ENCODE measurements at places on chromosomes 6 and 20.

- DNase-seq = no peak
Measured at GRCh38 chr6:104324301-104324700, 535.4 kb downstream of the HACE1 start.

DNA sequence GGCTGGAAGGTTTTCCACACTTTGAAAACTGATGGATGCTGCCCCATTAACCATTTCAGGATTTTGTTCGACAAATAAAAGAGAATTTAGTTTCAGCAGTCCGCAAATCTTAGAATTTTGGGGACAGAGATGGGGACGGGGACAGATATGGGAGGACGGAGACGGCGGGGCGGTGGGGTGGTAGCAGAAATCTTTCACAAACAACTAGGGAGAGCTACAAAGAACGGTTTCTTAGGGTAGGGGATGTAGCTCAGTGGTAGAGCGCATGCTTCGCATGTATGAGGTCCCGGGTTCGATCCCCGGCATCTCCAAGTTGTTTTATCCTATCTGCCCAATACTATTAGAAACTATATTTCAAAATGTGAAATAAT is 15.1 kb downstream of the HMGN4 start:
- DNase-seq = peak; percentile 58

DNA sequence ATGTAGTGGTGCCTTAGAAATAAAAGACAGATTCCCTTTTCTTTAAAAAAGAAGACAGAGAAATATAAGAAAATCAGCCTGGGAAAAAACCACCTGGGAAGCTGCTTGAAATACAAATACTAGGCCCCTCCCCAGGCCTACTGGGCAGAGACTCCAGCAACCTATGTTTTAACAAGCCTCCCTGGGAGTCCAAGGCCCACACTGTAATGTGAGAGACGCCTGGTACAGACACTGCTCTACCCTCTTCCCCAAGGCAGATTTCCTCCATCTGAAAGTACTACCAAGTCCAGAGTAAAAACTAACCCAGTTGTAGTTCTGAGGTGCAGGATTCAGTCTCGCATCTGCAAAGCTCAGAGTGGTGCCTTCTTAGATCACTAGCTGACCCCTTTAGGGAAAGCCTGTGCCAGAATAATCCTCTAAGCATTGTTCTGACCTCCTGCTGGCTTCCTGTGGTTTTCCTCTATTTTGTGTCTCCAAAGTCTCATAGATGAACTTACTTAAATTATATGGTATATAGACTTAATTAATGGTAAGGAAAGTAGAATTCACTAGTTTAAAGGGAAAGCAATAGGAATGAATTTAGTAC is 270.2 kb upstream of the SLC35B3 start:
- no peak for DNase-seq

DNA sequence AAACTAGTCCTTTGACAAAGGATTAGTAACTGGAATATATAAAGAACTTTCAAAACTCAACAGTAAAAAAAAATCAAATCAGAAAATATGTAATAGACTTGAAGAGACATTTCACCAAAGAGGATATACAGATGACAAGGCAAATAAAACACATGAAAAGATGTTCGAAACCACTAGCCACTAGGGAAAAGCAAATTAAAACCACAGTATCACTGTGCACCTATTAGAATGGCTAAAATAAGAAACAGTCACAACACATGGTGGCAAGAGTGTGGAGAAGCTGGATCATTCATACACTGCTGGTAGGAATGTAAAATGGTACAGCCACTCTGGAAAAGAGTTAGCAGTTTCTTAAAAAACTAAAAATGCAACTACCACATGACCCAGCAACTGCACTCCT is 14.9 kb downstream of the ZBTB2 start:
- no peak for DNase-seq

Measured in CD8-positive, alpha-beta memory T cell (primary cell).